Suprapubic skin (tissue), 4 donors: ENCODE measurements at places on chromosomes 1 and 21.
A peak's percentile ranks its signal among the peaks of the same experiment; 100 is the strongest.

DNA sequence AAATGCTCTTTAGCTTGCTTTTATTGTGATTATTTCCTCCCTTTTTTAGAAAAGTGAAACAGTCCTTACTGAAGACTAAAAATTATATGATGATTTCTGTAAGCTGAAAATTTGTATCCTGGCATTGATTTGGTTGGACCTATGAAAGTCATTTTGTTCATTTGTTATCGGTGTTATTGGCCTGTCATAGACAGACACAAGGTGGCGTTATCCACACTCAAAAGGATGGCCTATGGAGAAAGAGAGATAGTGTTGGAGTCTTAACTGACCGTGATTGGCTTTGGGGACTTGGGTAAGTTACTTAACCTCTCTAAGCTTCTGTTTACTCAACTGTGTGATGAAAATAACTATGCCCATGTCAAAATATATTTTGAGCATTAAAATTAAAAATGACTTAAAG lies 203.6 kb upstream of the CHODL start:
- DNase-seq: no peak

DNA sequence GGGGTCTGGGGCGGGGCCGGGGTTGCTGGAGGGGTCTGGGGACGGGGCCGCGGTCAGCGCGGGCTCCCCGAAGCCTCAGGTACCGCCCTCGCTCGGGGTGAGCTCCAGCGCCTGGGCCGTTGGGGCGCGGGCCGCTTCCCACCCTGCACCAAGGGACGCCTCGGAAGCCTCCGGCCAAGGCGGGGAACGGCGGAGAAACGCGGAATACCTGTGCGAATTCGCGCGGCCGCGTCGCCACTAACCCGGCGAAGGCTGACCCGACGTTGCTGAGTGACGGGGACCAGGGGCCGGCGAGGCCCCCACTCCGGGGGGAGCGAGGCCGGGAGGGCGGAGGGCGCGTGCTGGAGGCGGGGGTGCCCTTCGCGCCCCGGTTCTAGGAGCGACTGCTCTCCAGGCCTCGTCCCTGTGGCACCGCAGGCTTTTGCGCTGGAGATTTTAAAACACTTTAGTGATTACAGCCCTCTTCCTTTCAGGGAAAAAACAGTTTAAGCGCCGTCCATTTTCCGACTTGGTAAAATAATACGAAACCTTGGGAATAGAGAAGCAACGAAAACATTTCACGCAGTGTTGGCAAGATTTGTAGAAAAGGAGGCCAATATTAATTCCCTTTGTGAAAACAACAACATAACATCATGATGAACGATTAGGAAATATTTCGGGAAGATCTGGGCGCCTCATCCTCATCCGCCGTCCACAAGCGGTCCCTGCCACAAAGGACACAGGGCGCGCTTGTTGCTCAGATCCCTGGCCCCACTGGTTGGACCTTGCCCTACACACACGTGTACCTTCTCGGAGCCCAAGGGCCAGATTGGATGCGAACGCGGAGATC lies 971 bp upstream of the GNG4 start:
- no peak for DNase-seq

GRCh38 chr21:41477641-41478318 lies 30.2 kb downstream of the TMPRSS2 start:
- no peak for DNase-seq

DNA sequence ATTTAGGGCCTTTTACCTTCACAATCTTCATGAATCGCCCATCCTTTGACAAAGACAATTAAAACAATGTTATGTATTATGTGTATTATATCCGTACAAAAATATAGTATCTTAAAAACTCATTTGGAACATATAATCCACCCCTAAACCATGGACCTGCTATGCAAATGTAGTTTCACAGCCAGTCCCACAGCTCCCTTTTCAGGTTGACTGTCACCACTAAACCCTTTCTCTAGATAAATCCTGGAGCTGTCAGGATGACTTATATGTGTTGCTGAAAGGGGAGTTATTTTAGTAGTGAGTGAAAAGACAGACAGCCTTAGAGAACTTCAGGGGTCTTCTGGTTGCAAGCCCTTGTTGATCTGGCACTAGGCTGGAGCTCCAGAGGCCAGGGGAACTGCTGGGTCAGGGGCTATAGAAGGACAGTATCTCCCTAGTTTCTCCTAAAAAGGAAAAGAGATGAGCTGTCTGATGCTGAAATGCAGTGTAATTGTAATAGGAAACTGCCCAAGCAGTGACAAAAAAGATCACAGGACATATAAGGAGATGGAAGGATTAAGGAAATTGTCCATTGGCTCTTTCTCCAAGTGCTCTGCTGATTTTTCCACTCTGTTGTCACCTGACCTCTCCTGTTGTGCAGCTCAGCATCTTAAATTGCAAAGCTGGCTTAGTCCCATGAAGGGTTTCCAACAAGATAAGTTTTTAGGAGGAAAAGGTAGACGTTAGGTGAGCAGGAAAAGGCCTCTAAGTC lies 127.7 kb downstream of the S1PR1 start:
- DNase-seq: no peak

GRCh38 chr1:198932351-198932991 lies 293.6 kb downstream of the PTPRC start:
- DNase-seq: no peak

DNA sequence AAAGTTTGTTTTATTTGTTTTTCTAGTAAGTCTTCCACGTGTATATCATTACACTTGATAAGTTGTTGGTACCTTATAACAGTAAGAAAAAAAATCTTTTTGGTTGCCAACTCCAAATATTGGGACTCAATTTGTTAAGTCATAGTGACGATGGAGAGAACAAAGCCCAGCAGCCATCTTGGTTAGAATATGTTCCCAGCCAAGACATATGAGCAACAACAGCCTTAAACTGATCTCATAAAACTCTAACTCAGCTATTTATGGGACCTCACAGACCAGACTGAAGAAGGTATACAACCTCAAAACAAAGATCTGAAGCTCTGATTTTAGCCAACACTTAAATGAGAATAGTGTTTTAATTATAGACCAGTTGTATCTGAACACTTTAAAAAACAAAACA lies 281.3 kb downstream of the VAV3 start:
- no peak for DNase-seq

DNA sequence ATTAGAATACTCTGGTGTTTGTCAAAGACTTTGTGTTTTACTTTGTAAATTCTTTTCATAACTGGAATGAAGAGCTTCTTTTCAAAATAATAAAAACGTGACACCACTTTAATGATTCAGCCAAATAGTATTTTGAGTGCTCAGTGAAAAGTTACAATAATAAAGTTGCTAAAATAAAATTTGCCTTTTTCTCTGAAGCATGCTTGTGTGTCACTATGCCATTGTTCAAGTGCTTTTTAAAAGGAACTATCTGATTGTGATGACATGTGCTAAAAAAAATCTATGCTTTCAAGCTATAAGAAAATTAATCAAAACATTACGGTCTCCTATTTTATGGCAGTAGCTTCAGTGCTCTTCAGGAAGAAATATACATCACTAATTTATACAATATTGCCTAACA lies 1290.5 kb upstream of the B3GALT2 start:
- no peak for DNase-seq

DNA sequence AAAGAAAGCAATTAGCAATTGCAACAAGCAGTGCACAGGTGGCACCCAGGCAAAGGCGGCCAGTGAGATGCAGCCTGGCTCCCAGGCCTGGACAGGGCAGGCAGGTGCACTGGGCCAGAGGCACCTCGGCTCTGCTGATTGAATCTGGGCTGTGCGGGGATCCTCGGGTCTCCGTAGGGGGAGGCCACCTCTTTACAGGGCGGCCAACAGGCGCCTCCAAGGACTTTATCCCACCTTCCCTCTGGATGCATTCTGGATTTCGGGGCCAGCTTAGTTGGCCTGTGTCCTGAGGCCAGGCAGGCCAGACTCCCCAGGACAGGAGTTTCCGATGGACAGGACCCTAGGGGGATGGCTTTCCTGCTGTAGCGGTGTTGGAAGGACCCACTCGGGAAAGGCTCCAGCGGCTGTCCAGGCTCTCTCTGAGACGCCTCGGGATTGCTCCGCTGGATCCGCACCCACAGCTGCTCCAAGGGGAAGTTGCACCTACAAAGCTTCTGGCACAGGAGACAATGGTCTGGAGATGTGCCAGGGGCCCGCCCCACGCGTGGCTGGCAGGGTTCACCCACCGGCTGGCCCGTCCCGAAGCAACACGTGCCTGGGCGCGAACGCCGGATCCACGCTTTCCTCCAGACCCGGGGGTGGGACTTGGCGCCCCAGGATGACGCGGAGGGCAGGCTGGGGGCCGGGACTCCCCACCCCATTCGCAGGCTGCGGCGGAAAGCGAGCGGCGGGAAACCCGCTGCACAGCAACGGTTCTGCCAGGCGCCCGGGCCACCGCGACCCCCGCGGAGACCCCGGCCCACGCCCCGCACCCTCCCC lies 810 bp downstream of the SLC19A1 start:
- peak; percentile 93 for DNase-seq

GRCh38 chr1:66490816-66491215 lies 43.1 kb upstream of the SGIP1 start:
- no peak for DNase-seq

DNA sequence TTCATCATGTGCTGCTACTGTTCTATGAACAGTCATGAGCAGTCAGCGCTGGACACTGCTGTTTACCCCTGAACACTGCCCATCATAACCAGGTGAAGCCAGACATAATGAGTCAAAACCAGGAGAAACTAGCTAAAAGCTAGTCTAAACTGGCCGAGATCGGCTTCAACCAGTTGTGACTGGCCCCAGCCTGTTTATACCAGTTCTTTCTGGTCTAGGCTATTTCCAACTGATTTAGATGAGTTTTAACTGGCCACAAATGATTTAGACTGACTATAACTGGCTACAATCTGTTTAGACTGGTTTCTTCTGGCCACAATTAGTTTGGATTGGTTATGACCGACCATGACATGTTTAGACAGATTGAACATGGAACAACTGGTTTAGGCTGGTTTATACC lies 348.3 kb upstream of the CAMK1G start:
- no peak for DNase-seq

DNA sequence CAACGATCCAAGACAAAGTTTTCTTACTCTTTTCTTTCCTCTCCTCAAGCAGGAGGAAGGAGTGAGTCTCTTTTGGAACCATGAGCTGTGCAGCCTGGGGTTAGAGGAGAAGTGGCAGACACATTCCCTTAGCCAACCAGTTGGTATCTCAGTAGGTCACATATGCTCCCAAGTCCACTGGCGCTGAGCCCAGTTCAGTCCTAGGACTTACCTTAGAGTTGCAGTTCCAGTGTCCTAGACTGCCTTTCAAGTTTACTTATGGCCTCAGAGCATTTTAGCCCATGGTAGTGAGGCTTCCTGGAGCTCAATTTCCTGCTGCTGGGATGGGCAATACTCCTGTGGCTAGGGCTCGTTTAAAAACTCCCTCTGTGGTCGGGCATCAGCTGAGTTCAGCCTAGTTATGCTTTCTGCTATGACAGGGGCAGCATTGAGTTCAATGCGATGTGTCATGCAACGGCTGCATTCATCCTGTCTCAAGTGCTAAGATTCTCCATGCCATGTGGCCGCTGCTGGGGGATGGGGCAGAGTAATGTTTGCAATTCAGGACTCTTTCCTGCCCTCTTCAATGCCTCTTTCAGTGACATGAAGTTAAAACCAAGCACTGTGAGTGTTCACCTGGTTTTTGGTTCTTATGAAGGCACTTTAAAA lies 103.8 kb downstream of the LRRC7 start:
- no peak for DNase-seq

- no peak for DNase-seq
These were observed 45.1 kb downstream of the PGBD5 start for GRCh38 chr1:230381049-230381467.

DNA sequence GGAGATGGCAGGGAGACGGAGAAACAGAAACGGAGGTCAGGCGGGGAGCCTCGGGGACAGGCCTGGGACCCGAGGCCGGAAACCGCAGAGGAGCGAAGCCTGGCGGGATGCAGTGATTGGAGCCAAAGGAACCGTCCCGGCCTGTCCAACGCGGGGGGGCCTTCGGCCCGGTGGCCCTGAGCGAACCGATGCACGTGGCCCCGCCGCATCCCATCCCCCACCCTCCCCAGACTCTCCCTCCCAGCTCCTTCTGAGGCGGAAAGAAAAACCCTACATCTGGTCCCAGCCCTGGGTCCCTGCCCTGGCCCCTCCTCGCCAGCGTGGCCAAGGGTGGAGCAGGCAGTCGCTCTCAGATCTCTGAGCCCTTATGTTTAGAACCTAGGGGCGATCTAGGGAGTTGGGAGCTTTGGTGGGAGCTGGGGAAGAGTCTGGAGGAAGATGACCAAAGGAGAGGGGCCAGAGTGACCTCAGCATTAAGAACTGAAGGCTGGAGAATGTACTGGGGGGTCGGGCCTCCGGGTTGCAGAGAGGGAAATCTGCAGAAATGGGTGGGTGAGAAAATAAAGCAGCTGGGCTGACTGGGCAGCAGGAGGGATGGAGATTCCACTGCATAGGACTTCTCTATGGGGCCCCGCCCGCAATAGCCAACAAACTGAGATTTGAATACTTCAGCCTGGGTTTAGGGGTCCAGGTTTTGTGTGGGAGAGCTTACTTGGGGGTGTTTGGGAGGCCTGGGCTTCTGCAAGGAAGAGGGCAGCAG lies 1.5 kb upstream of the CRABP2 start:
- DNase-seq: peak; percentile 86

DNA sequence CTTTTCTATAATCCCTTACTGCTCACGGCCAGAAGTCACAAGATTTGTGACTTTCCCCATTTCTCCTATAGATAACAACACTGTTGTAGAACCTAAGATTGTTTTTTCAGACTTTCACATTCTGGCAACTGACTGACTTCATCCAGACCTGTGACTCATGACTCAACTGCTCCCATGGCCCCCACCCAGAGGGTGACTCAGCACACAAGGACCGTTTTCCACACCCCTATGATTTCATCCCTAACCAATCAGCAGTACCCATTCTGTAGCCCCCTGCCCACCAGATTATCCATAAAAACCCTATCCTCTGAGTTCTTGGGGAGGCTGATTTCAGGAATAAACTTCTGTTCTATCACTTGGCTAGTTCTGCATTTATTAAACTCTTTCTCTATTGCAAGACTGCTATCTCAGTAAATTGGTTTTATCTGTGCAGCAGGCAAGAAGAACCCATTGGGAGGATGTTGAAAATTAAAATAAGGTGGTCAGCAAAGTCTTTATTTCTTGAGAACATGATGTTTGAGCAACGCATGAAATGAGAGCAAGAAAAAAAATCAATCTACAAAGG lies 79.7 kb downstream of the NGF start:
- DNase-seq: no peak

DNA sequence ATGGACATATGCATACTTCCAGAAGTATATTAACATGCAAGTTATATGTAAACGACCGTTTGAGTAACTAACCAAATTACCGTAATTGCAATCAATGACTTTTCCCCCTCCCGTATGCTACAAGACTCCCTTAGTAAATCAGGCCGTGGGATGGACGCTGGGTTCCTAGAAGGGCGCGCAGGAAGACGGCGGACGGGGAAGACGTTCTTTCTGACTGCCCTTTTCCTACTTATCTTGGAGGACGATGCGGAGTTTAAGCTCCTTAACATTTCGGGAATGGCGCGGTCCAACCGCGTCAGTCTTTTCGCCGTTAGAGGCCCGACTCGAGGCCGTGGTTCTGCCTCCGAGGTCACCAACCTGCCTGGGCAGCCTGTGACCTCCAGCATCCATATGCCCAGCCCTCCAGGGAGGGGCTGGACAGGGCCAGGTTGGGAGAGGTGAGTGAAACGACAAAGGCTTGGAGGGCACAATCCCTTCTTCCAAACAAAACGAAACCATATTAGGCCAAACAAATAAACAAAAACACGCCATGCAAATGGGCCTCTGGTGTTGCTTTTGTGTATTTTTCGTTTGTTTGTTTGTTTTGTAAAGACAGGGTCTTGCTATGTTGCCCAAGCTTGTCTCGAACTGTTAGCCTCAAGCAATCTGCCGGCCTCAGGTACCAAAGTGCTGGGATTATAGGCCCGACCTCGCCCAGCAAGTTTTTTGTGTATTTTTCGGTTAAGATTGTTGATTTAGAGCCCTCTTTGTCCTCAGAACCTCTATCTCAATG lies 873 bp upstream of the PI4KB start:
- DNase-seq: no peak
